ENCODE measurements at places on chromosomes 5 and 9.

- DNase-seq = no peak
These were observed 56.0 kb downstream of the SLC1A3 start for GRCh38 chr5:36662291-36662851.

- no peak for DNase-seq
These were observed 31.0 kb downstream of the PSMB7 start for GRCh38 chr9:124384210-124384609.

DNA sequence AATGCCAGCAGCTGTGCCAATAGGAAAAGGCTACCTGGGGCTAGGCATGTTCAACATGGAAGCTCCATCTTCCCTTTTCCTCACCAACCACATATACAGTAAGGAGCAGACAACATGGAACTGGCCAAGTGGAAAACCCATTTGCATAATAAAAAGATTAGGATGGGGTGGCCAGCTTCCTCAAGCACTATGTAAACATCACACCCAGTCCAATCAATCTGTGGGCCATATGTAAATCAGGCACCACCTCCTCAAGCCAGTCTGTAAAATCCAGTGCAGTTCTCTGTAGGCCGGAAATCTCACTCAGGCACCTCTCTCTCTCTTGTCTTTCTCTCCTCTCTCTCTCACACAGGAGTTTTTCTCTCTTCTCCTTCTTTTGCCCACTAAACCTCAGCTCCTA lies 360.2 kb upstream of the GRIA1 start:
- DNase-seq = no peak

- DNase-seq = no peak
These were observed 13.5 kb downstream of the PLAC8L1 start for GRCh38 chr5:146091881-146092280.

DNA sequence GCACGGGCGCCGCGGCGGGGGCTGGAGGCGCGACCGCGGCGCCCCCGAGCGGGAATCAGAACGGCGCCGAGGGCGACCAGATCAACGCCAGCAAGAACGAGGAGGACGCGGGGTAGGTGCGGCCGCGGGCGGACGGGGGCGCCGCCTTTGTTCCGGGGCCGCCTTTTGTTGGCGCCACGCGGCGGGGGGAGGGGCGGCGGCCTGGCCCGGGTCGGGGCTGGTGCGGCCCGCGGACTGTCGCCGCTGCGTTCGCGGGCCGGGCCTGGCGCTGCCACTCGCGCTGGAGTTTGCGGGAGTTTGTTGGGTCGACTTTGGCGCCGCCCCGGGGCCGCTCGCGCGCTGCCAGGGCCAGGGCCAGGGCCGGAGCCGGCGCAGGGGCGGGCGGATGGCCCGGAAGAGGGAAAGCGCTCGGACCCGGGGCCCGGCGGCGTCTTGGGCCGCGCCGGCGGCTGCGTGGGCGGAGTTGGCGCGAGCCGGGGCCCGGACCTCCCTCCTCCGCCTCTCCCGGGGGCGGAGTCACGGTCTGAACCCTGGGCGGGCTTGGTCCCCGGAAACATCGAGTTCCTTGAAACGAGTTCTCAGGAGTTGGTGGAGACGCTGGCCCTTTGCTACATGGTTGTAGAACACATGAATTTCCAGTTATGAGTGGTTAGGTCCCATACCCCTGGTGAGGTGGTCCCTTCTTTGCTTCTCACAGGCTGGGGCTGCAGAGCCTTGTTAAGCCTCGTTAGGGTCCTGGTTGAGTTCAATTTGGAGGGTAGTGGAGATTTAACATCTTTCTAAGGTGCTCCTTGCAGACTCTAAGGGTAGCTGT lies 809 bp downstream of the HNRNPAB start:
- peak; percentile 83 for DNase-seq

GRCh38 chr5:69525490-69525889 lies 32.9 kb downstream of the OCLN start:
- no peak for DNase-seq

DNA sequence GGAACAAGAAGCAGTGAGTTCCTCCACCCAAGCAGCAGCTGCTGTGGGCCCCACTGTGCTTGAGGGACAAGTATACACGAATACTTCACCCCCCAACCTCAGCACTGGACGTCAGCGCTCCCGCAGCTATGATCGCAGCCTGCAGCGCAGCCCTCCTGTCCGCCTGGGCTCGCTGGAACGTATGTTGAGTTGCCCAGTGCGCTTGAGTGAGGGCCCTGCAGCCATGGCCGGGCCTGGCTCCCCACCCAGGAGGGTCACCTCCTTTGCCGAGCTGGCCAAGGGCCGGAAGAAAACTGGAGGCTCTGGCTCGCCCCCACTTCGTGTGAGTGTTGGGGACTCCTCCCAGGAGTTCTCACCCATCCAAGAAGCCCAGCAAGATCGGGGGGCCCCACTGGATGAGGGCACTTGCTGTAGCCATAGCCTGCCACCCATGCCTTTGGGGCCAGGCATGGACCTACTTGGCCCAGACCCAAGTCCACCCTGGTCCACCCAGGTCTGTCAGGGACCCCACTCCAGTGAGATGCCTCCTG lies 57.1 kb upstream of the TESK1 start:
- no peak for DNase-seq
